ENCODE measurements at places on chromosomes 16 and 17. TPM values are rescaled to one million over a fixed set of nuclear protein-coding genes. Genes with fewer than 3 reads are reported as not detected.

PRAC2 gene
- total RNA-seq, result not detected

MIEN1 gene
- total RNA-seq, result 34.4 TPM

CMTM2 gene
- total RNA-seq, result not detected

- DNase-seq, result no peak
Measured at GRCh38 chr17:81046132-81046769, 11.3 kb downstream of the BAIAP2 start.

- DNase-seq, result no peak
Measured at GRCh38 chr17:29086628-29087332, 43.8 kb downstream of the PIPOX start.

DNA sequence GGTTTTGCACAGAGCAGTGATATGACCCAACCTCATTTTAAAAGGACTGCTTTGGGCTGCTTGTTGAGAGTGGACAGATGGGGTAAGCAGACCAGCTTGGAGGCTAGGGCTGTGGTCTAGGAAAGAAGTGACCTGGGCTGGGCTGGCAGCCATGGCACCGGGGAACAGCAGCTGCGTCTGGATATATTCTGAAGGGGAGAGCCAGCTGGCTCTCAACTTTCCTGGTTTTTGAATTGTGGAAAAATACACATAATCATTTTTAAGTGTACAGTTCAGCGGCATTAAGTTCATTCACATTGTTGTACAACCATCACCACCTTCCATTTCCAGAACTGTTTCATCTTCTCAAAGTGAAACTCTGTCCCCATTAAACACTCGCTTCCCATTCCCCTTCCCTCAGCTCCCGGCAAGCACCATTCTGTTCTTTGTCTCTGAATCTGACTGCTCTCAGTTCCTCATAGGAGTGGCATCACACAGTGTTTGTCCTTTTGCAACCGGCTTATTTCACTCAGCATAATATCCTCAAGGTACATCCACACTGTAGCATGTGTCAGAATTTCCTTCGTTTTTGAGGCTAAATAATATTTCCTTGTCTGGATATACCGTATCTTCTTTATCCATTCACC is 113.2 kb downstream of the SPECC1 start:
- no peak for DNase-seq

Data from naive thymus-derived CD4-positive, alpha-beta T cell (primary cell).